ENCODE measurements at places on chromosomes 6 and 20.

DNA sequence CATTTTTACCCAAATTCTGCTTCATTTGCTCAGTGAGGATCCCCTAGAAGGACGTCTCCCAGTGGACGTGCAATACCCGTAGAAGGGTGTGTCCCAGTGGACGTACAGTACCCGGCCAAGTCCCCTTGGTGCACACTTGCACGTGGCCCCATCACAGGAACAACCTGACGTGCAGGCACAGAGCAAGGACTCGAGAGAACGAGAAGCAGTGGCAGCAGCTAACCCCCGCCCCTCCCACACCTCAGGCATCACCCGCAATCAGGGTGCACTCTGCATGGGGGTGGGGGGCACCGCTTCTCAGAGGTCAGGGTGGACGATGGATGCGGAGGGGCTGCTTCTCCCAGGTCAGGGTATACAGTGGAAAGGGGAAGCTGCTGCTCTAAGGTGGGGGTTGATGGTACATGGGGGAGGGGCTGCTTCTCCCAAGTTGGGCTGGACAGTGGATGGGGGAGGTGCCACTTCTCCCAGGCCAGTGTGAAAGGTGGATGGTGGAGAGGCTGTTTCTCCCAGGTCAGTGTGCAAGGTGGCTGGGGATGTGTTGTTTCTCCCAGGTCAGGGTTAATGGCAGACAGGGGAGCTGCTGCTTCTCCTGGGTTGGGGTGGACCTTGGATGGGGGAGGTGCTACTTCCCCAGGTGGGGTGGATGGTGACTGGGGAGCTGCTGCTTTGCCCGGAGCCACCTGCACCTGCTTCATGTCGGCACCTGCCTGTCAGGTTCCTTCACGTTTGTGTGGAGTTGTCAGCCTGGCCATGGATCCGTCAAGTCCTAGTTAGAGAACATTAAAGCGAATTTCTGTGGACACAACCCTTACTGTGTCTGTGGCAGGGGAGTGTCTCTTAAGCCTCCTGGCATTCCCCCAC, 1.0 kb upstream of the THBS2 start:
- DNase-seq, result no peak

- no peak for DNase-seq
Measured at GRCh38 chr20:51121901-51122412, 99.0 kb upstream of the KCNG1 start.

- DNase-seq, result peak; percentile 100
Measured at GRCh38 chr20:35883778-35884540, 70.3 kb downstream of the SCAND1 start.

- no peak for DNase-seq
Measured at GRCh38 chr20:54250691-54251090, 42.8 kb downstream of the PFDN4 start.

GRCh38 chr6:47016261-47016660, 25.9 kb downstream of the ADGRF1 start:
- DNase-seq, result no peak

DNA sequence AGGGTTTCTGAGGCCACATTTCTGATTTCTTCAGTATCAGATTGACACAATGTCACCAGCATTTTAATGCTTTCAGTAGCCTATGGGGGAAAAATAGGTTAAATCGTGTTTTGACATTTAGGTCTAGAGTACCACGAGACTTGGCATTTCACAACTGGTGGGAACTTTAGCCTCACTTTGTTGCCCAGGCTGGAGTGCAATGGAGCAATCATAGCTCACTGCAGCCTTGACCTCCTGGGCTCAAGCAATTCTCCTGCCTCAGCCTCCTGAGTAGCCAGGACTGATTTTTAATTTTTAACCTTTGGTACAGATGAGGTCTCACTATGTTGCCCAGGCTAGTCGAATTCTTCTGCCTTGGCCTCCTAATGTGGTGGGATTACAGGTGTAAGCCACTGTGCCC, 11.0 kb upstream of the ARMH2 start:
- no peak for DNase-seq

- DNase-seq, result no peak
Measured at GRCh38 chr6:19268117-19268516, 569.1 kb upstream of the ID4 start.

Data from HS-27A (cell line).